Upper lobe of left lung (tissue), 6 donors: ENCODE measurements at places on chromosomes 16 and 17.
A peak's percentile ranks its signal among the peaks of the same experiment; 100 is the strongest.

DNA sequence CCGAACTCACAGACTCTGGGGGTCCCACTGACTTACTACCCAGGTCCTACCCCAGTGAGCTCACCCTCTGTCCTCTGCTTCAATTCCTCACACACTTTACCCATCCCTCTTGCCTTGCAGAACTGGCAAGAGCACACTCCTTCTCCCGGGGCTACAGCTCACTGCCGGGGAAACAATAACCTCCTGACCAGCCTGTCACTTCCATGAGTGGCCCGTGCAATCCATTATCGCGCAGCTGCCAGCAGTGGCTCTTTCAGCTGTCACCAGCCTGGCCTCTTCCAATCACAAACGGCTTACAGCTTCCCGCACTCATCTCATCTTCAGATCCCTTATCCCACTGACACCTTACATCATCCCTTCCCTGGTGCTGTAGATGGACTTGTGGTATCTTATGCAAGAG, 79.5 kb downstream of the CPPED1 start:
- DNase-seq, result no peak

GRCh38 chr17:3988297-3989040, 24.2 kb upstream of the ATP2A3 start:
- no peak for DNase-seq

DNA sequence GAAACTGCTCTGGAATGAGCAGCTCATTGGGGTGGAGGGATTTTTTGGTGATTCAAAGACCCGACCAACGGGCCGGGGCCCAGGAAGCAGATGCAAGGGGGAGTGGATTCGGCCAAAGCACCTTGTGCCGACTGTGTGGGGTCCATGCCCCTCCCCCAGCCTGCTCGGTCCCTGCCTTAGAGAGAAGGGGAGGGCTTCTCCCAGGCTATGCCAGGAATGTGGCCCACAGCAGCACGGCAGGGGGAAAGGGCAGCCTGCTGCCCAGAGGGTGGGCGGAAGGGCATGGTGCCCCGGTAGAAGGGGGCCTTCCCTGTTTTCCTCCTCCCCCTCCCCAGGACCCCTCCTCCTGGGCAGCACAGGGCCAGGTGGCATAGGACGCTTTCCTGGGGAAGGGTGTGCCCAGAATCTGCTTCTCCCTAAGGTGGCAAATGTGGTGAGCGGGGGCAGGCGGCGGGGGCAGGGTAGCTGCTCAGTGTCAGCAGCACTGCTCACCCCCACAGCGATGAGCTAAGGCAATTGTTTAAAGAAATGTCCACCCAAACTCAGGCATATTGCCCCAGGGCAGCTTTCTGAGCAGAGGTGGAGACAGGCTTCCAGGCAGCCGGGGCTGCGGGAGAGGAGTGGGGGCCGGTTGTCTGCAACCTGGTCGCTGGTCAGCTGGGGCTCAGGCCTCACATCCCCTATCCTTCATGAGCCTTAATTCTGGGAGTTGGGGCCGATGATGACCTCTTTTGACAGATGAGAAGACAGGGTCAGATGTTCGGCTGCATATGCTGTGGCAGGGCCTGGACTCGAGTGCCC, 33.9 kb upstream of the MLKL start:
- DNase-seq, result peak; percentile 54

DNA sequence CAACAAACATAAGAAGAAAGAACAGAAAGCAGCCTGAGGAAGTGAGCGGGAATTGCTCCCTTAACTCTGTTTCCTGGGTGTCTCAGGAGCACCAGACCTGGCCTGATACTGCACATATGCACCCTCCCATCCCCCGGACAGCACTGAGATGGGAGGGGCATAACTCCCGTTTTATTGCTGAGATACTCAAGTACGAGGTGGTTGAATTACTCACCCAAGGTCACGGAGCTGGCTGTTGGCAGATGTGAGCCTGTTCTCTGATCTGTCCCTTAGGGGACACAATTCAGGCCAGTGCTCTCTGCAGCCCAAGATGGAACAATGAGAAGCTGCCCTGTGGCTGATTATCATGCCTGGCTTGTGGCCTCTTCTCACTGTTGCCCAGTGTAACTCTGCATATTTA, 9.1 kb upstream of the MED9 start:
- no peak for DNase-seq

GRCh38 chr16:81938326-81939163, 72.7 kb downstream of the SDR42E1 start:
- DNase-seq, result no peak

GRCh38 chr17:69898601-69899000, 176.4 kb upstream of the KCNJ16 start:
- no peak for DNase-seq

GRCh38 chr17:37726891-37727675, 17.8 kb downstream of the HNF1B start:
- DNase-seq, result no peak

- peak; percentile 26 for DNase-seq
Observed at GRCh38 chr17:11948789-11949188, 48.5 kb downstream of the ZNF18 start.

DNA sequence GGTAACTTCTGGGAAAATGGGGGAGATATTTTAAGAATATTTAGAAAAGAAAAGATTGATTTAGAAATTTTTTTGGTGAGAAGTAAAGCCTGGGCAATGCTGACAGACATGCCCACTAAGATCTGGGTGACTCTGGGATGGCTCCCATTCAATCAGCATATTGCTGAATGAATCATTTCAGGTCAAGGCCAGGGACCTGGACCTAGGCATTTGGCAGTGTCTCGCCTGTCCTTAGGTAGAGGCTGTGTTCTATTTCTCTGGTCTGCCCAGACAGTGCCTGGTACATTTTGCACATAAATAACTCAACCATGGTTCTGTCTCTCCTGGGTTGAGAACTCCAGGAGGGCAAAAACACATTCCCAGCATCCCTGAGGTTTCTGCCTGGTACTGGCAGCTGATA, 39.9 kb downstream of the SMPD3 start:
- no peak for DNase-seq

DNA sequence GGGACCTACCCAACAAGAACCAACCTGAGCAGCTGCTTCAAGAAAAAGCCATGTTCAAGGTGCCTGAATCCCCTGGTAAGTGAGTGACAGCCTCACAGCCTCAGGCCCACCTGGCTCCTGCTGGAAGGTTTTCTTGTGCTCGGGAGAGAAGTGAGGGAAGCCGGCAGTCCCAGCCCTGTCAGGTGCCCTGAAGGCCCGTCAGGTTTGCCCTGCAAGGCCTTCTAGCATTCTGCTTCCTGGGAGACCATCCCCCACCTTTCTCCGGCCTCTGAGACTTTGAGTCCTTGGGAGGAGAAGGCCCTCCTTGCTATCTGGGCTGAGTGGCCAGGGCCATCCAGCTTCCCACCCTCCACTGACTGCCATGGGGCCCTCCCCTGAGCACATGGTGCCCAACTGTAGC, 166.7 kb upstream of the ZNF267 start:
- no peak for DNase-seq

DNA sequence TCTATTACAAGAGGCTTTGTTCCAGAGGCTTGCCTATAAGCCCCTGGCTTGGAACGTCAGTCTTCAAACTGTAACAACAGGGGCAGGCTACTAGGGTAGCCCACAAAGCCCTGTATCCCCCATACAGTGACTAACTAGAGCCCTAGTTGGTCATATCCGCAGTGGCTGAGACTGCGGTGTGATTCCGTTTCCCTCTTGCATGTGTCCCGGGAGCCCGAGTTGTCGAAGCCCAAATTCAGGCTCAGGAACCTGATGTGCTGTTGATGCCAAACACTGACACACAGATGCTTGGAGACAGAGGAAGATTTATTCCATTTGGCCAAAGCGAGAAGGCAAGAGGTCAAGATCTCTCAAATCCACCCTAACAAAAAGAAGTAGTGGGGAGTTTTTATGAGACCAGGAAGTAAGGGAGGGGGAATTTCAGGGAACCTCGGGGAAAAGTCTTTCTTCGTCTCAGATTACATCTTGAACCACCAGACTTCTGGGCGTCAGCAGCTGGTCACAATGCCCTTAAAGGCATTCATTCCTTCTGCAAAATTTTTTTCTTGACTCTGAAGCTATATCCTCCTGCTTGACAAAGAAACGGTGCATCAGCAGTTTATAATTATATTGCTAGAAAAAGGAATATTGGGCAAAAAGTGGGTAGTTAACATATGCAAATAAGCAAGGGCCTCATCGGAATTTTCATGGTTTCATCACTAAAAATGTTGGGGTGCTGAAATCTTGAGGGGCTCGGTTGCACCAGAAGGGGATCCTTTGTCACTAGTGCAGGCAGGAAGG, 879 bp downstream of the SLFN5 start:
- DNase-seq, result no peak

DNA sequence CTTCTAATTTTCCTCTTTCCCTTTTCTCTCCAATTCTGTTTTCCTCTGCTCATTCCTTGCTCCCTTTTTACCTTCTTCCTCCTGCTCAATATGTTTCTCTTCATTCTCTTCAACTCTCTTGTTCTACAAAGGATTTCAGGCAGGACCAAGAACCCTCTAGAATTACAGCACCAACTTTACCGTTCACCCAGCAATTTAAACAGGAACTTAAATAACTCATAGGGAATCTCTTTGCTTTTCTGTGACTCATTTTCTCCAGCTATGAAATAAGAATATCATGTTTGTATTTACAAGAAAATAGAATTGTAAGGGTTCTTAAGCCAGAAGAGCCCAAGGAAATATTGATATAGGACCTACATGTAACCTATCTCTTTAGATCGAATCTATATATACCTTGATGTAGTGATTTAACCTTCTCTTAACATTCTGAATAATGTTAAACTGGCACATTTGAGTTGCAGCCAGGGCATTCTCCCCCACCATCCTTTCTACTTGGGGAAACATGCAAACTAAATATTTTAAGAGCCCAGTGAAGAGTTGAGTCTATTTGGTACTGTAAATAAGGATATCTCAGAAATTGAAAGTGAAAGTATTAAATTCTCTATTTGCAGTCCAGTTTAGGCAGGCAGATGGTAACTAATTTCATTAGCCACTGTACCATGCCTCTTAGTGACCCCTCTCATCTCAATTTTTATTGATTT, 137.0 kb downstream of the ANKFN1 start:
- DNase-seq, result no peak

GRCh38 chr16:8935989-8936388, 27.7 kb downstream of the USP7 start:
- no peak for DNase-seq

- no peak for DNase-seq
Observed at GRCh38 chr17:68497885-68498319, 14.3 kb upstream of the PRKAR1A start.

DNA sequence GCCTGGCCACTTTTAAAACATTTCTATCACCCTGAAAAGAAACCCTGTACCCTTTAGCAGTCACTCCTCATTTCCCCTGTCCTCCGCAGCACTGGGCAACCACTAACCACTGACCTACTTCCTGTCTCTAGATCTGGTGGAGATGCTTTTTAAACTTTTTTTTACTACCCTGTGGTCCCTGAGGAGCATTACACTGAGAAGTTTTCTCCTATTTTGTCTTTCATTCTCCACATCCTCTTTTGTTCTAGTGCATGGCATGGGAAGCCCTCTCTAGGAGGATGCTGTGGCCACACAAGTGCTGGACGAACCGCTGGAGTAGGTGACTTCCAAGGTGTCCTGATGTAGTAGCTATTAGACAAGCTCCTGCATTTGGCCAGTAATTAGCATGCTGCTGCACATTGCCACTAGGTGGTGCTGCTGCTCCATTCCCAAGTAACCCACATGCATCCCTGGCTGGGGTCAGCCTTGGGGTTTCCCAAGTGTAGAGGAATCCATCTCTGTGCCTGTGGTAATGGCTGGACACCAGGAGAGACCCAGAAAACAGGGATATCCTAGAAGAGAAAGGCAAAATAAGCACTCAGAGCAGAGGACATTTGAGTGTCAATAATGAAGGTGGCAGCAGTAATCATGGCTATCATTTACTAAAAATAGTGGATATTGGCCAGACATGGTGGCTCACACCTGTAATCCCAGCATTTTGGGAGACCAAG, 143.8 kb upstream of the CRHR1 start:
- peak; percentile 61 for DNase-seq

- DNase-seq, result no peak
Observed at GRCh38 chr16:90081606-90081970, 4.5 kb upstream of the PRDM7 start.

DNA sequence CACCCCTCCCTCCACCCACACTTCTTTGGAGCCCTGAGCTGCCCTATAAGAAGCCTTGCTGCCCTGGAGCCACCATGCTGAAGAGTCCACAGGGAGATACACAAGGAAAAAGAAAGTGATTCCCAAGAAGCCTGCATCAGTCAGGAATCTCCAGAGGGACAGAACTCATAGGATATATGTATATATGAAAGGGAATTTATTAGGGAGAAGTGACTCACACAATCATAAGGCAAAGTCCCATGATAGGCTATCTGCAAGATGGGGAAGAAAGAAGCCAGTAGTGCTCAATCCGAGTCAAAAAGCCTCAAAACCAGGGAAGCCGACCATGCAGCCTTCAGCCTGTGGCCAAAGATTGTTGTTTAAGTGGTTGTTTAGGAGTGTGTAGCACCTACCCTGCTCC, 87.9 kb downstream of the TMEM114 start:
- DNase-seq, result no peak

- DNase-seq, result no peak
Observed at GRCh38 chr16:2447920-2448583, 11.9 kb upstream of the TEDC2 start.

GRCh38 chr16:2079311-2079800, 31.6 kb downstream of the TSC2 start:
- DNase-seq, result no peak

DNA sequence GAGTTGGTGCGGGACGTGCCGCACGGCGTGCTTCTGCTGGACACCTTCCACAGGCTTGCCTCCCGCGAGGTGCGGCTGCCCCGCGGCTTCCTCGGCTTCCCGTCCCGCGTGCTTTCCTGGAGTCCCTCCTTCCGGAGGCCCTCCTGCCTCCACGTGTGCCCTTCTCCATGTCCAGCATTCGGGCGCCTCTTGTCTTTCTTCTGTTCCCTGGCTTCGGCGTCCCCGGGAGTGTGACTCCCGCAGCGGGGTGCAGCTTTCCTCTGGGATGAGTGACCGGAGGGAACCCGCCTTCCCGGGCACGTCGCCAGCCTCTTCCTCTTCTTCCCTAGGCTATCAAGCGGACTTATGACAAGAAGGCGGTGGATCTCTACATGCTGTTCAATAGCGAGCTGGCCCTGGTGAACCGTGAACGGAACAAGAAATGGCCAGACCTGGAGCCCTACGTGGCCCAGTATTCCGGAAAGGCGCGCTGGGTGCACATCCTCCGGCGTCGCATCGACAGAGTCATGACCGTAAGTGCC, 23.0 kb downstream of the DNAH2 start:
- peak; percentile 75 for DNase-seq

DNA sequence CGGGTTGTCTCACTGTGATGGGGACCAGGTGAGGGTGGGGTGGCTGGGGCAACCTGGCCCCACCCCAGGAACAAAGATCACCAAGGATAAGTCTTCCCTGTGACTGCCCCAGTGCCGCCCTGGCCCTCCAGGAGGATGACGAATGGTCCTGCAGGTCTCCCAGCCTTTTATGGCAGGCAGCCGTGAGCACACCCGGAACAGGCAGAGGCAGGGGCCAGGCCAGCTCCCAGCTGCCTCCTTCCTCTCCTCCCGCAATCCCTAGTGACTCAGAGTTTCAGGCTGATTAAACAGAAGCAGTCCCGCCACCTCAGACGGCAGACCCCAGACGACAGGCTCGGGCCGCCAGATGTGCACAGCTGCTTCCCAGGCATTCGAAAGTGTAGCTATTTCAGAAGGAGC, 13.3 kb downstream of the JUP start:
- peak; percentile 87 for DNase-seq

GRCh38 chr17:79677646-79678045, 53.1 kb upstream of the ENPP7 start:
- DNase-seq, result no peak

- DNase-seq, result no peak
Observed at GRCh38 chr16:80002261-80002660, 401.7 kb upstream of the MAF start.
